ENCODE measurements at places on chromosomes 5 and 9. TPM values are rescaled to one million over a fixed set of nuclear protein-coding genes. Genes with fewer than 3 reads are reported as not detected.
A peak's percentile ranks its signal among the peaks of the same experiment; 100 is the strongest.

- peak; percentile 68 for DNase-seq
- H3K36me3 ChIP-seq = peaks cover 24% of the 10 kb centered on the region
- H3K4me1 ChIP-seq = peaks cover 34% of the 10 kb centered on the region
- peak overlapping the region; percentile 94 for H3K4me3 ChIP-seq
- H3K27ac ChIP-seq = peak overlapping the region; percentile 100
These were observed 3.2 kb downstream of the MAP1B start for GRCh38 chr5:72110394-72111013.

The ATG12 gene
- total RNA-seq = 67.3 TPM

The NOL6 gene
- total RNA-seq = 25.6 TPM

The LVRN gene
- 0.59 TPM for total RNA-seq

The TLX3 gene
- 161 TPM for total RNA-seq

Measured in glutamatergic neuron (in vitro differentiated cells).